ENCODE measurements at places on chromosomes 12 and 14. TPM values are rescaled to one million over a fixed set of nuclear protein-coding genes. Genes with fewer than 3 reads are reported as not detected.

DNA sequence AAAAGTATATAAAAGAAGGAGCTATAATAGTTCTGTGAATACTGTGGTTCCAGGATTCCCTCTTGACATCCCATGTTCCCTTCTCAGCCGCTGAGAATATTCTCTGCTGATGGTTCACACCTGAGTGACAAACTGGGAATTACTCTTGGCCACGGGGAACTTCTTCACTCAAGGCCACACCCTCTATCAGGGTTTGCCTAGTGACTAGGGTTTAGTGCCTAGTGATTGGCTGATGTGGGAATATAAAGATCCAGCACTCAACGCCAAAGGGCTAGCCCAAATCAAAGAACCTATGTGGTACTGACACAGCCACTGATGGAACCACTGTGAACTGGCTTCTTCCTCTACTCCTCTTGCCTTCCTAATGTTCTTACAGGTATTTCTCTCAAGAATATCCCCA lies 248.4 kb downstream of the ASCL1 start:
- no peak overlapping the region for H3K27ac ChIP-seq
- no peaks in the 10 kb centered on the region for H3K36me3 ChIP-seq
- no peak for DNase-seq
- H3K4me1 ChIP-seq = no peaks in the 10 kb centered on the region
- no peaks in the 10 kb centered on the region for H3K27me3 ChIP-seq

Gene AQP6
- total RNA-seq = not detected

DNA sequence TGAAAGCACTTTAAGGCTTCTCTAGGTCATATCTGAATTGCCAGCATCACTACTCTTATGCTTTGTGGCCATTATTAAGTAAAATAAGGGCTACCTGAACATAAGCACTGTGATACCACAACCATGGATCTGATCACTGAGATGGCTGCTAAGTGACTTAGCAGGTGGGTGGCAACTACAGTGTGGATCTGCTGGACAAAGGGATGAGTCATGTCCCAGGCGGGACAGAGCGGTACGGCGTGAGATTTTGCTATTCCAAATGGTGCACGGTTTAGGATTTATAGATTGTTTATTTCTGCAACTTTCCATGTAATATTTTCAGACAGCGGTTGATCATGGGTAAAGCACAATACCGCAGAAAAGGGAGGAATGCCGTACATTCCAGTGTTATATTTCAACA lies 39.4 kb downstream of the MLXIP start:
- H3K27ac ChIP-seq = no peak overlapping the region
- no peaks in the 10 kb centered on the region for H3K36me3 ChIP-seq
- H3K27me3 ChIP-seq = no peaks in the 10 kb centered on the region
- no peak for DNase-seq
- H3K4me1 ChIP-seq = peaks cover 7% of the 10 kb centered on the region

DNA sequence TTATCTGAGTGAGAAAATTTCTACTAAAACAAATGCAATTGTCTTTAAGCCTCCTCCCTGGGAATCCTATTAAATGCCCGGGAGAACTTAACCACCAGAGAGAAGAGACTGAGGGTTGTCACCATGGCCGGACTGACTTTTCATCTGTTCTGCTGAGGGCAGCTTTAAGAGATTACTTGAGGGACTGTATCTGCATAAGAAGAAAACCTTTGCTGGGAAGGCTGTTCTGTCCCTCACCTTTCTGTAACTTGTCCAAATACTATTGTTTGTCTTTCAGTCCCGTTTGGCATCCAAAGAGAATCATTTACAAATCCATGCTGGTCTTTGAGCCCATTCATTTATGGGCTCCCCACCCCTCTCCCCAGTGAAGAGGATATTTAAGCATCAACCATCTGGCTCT lies 306.3 kb upstream of the FLRT2 start:
- H3K27me3 ChIP-seq = peaks cover 2% of the 10 kb centered on the region
- H3K4me1 ChIP-seq = peaks cover 8% of the 10 kb centered on the region
- no peak overlapping the region for H3K27ac ChIP-seq
- no peaks in the 10 kb centered on the region for H3K36me3 ChIP-seq

Gene MDGA2
- total RNA-seq = not detected

GRCh38 chr14:54674046-54674741 lies 107.3 kb downstream of the SAMD4A start:
- no peak for DNase-seq
- peaks cover 85% of the 10 kb centered on the region for H3K27me3 ChIP-seq
- no peaks in the 10 kb centered on the region for H3K36me3 ChIP-seq

Gene FGF6
- total RNA-seq = not detected

Gene C12orf50
- total RNA-seq = not detected

DNA sequence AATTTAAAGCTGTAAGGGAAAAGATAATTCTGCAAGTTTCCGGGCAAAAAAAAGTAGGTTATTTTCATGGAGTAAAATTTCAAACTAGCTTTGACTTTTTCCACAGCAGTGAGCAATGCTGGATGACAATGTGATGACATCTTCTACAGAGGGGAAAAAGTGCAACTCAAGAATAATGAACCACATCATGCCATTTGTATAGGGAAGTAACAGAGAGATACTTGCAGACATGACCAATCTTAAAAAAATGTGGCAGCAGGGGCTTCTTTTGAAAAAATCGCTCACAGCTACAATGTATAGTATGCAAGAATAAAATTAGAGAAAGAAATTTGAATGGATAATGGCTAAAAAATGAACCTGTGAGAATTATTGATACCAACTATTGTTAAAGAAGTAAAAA lies 115.5 kb downstream of the DHRS2 start:
- no peak overlapping the region for H3K27ac ChIP-seq
- no peak for DNase-seq
- H3K27me3 ChIP-seq = peaks cover 39% of the 10 kb centered on the region
- H3K4me1 ChIP-seq = no peaks in the 10 kb centered on the region
- no peak overlapping the region for H3K4me3 ChIP-seq
- H3K36me3 ChIP-seq = no peaks in the 10 kb centered on the region

DNA sequence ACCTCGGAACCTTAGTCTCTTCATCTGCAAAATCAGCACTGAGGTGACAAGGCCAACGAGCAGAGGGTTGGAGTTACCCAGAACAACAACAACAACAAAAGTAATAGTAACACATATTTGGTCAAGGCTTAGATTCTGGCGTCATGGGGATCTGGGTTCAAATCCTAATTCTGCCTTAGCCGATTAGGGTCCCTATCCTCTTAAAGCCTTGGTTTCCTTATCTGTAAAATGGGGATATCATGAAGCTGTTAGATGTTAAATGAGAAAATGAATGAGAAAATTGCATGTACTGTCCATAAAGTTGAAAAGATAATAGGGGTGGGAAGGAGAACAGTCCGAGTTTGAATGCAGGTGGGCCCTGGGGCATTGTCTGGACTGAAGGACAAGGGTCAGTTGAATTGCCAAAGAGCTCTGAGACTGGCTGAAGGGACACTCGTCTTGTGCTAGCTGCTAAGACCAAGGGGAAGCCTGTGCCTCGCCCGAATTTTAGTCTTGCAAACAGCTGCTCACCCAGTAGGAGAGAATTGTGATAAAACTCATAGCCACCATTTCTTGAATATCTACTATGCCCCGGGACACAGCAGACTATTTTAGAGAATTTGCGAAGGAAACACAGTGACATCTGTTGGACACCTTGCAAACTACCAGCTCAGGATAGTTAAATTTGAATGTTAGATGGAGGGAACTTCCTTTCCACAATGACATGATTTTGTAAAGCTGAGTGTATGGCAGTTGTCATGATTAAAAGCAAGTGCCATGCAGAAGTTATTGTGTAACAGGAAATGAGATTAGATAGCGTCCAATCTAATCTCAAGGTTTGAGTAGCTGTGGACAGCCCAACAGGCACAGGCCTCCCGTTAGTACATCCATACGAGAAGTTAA lies 6.8 kb upstream of the HNF1A start:
- DNase-seq = no peak
- H3K4me3 ChIP-seq = no peak overlapping the region
- no peak overlapping the region for H3K27ac ChIP-seq
- H3K27me3 ChIP-seq = no peaks in the 10 kb centered on the region

GRCh38 chr12:47949441-47950341 lies 13.7 kb upstream of the TMEM106C start:
- DNase-seq = no peak
- H3K27me3 ChIP-seq = peaks cover 22% of the 10 kb centered on the region
- H3K27ac ChIP-seq = no peak overlapping the region
- H3K36me3 ChIP-seq = no peaks in the 10 kb centered on the region
- no peak overlapping the region for H3K4me3 ChIP-seq
- no peaks in the 10 kb centered on the region for H3K4me1 ChIP-seq

Gene LTB4R2
- 27.1 TPM for total RNA-seq

DNA sequence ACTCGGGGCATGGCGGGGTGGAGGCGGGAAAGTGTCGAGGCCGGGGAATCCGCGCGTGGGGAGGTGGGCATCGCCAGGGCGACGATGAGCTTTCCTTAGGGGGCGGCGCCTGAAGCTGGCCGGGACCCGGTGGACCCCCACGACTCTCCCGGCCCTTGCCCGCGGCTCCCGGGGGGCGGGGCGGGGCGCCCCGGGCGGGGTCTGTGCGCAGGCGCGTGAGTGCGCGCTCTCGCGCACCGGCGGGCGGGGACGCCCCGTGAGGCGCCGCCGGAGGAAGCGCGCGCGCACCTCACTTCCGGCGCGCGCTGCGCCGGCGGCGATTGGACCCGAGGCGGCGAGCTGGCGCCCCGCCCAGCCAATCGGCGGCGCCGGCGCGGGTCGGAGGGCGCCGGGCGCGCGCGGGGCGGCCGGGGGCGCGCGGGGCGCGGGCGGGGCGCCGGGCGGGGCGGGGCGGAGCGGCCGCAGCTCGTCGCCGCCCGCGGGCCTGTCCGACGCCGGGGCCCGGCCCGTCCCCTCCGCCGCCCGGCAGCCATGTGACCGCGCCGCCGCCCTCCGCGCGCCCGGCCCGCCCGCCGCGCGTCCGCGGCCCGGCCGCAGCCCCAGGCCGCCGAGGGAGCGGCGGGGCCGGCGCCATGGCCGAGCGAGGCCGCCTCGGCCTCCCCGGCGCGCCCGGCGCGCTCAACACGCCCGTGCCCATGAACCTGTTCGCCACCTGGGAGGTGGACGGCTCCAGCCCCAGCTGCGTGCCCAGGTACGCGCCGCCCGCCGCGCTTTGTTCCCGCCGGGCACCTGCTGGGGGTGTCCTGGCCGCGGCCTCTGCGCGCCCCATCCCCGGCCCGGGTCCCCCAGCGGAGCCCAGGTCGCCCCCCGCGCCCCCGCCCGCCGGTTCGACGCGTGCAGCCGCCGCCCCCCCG lies at the start of gene PACS2:
TSS of gene PACS2 (plus strand) at position 462 of the 914 bp plus-strand sequence. CDS start at position 633, 171 bp downstream.
- H3K4me3 ChIP-seq = peak within 1 kb of the TSS; percentile 88
- H3K36me3 ChIP-seq = no peaks in the 10 kb centered on the region
- no peaks in the 10 kb centered on the region for H3K27me3 ChIP-seq

Gene CREBL2
- 15.9 TPM for total RNA-seq

DNA sequence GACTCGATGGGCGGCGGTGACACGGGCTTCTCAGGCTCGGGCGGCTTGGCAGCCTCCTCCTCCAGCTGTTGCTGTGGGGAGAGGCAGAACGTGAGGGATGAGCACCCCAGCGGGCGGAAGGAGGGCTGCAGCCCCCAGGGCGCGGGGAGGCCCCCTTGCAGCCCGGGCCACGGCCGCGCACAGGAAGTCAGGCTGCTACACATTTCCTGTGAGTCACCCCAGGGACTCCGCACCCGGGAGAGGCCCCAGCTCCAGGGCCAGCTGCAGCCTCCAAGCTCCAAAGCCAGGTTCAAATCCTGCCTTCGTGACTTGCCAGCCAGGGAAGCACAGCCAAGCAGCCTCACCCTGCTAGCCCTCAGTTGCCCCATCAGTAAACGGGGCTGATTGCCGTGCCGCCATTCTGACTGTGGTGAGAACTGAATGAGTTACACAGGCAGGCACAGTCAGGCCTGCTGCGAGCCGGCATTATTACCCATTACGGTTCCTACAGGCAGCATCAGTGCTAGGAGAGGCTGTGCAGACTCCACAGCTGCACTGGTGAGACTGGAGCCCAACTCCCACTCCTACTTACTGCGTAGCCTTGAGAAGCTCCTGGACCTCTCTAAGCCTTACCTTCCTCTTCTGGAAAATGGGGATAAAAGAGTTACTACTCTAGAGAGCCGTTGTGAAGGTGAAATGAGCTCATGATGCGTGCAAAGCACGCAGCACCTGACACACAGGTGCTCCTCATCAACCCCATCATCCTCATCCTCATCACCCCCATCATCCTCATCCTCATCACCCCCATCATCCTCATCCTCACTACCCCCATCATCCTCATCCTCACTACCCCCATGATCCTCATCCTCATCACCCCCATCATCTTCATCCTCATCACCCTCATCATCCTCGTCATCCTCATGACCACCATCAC lies 100.9 kb downstream of the NCOR2 start:
- H3K27ac ChIP-seq = peak overlapping the region; percentile 78
- peaks cover 47% of the 10 kb centered on the region for H3K4me1 ChIP-seq
- DNase-seq = peak; percentile 93
- H3K4me3 ChIP-seq = peak overlapping the region; percentile 79
- H3K27me3 ChIP-seq = no peaks in the 10 kb centered on the region

DNA sequence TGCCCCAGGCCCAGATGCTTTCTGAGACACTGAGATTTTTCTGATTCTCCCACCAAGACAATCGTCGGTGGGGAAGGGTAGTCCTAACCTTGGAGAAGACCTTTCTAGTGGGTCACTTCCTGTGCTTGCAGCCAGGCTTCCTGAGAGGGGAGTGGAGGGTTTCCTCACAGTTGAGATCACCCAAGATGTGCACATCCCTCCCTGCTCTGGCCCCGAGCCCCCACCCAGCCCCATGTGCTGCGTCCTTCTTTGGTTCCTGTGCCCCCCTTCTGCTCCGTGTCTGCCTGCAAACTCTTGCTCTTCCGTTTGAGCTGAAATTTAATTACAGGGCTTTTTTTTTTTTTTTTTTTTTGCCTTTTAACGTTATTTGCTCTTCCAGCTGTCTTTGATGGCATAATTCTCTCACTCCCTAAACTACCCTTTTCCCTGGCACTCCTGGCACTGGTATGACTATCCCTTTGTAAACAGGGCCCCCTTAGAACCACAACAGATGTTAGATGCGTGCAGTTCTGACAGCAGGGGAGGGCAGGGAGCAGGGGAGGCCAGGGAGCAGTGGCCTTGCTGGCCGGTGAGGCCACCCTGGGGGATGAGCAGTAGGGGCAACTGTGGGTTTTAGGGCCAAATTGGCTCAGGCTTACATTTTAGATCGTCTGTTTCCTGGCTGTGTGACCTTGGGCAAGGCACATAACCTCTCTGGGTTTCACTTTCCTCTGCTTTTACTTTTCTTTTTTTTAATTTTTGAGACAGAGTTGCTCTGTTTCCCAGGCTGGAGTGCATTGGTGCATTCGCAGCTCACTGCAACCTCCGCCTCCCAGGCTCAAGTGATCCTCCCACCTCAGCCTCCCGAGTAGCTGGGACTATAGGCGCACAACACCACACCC lies 144.5 kb downstream of the PHETA1 start:
- DNase-seq = no peak
- no peaks in the 10 kb centered on the region for H3K4me1 ChIP-seq
- peaks cover 8% of the 10 kb centered on the region for H3K27me3 ChIP-seq
- no peaks in the 10 kb centered on the region for H3K36me3 ChIP-seq
- no peak overlapping the region for H3K4me3 ChIP-seq
- no peak overlapping the region for H3K27ac ChIP-seq

- no peak overlapping the region for H3K27ac ChIP-seq
- peak overlapping the region; percentile 74 for H3K4me3 ChIP-seq
- H3K36me3 ChIP-seq = no peaks in the 10 kb centered on the region
- H3K27me3 ChIP-seq = no peaks in the 10 kb centered on the region
- peaks cover 10% of the 10 kb centered on the region for H3K4me1 ChIP-seq
Measured at GRCh38 chr14:102949062-102949800, 26.8 kb downstream of the AMN start.

Gene ZFHX2
- total RNA-seq = 4.9 TPM

GRCh38 chr14:82565825-82566224 lies 1032.2 kb upstream of the SEL1L start:
- no peaks in the 10 kb centered on the region for H3K4me1 ChIP-seq
- no peak overlapping the region for H3K4me3 ChIP-seq
- H3K27ac ChIP-seq = no peak overlapping the region
- no peaks in the 10 kb centered on the region for H3K27me3 ChIP-seq

Gene CD27
- total RNA-seq = 2.2 TPM

Data from natural killer cell treated with Interleukin-12 subunit alpha and Interleukin-12 subunit beta and Interleukin-15 and Interleukin-18, amount 100 ng/mL, for 72 hours (primary cell).